ENCODE measurements at places on chromosomes 2 and 18. TPM values are rescaled to one million over a fixed set of nuclear protein-coding genes. Genes with fewer than 3 reads are reported as not detected.

MDH1B gene
- 11.8 TPM for polyA plus RNA-seq

CYTIP gene
- not detected for polyA plus RNA-seq

CFAP65 gene
- 2.5 TPM for polyA plus RNA-seq

TRIM43 gene
- polyA plus RNA-seq: not detected

ARID5A gene
- polyA plus RNA-seq: 0.66 TPM

MAP3K19 gene
- polyA plus RNA-seq: not detected

RPIA gene
- polyA plus RNA-seq: 1.8 TPM

ASB18 gene
- polyA plus RNA-seq: not detected

RPE gene
- polyA plus RNA-seq: 32.1 TPM

REEP1 gene
- 206 TPM for polyA plus RNA-seq

COA5 gene
- polyA plus RNA-seq: 85.4 TPM

TPO gene
- polyA plus RNA-seq: 1.2 TPM

GLI2 gene
- polyA plus RNA-seq: 0.19 TPM

YPEL5 gene
- polyA plus RNA-seq: 244 TPM

LMAN1 gene
- polyA plus RNA-seq: 9.1 TPM

TEKT4 gene
- not detected for polyA plus RNA-seq

TCF7L1 gene
- polyA plus RNA-seq: 1.3 TPM

NDUFV2 gene
- polyA plus RNA-seq: 815 TPM

BCL11A gene
- 215 TPM for polyA plus RNA-seq

DCC gene
- 2.2 TPM for polyA plus RNA-seq

SAG gene
- not detected for polyA plus RNA-seq

C2orf74 gene
- polyA plus RNA-seq: 302 TPM

PRKAG3 gene
- not detected for polyA plus RNA-seq

IL36B gene
- not detected for polyA plus RNA-seq

MEP1B gene
- not detected for polyA plus RNA-seq

SCN7A gene
- polyA plus RNA-seq: 0.34 TPM

ANKRD29 gene
- 27.0 TPM for polyA plus RNA-seq

PLEKHA3 gene
- polyA plus RNA-seq: 25.4 TPM

PKDCC gene
- not detected for polyA plus RNA-seq

NFE2L2 gene
- 29.8 TPM for polyA plus RNA-seq

HOXD12 gene
- polyA plus RNA-seq: not detected

UGT1A5 gene
- polyA plus RNA-seq: not detected

SCN3A gene
- 12.8 TPM for polyA plus RNA-seq

MAL gene
- polyA plus RNA-seq: 60.2 TPM

LRATD1 gene
- 1.2 TPM for polyA plus RNA-seq

REG3A gene
- not detected for polyA plus RNA-seq

TMEM169 gene
- polyA plus RNA-seq: 2.9 TPM
